ENCODE measurements at places on chromosomes 5 and 9.

- no peak for DNase-seq
These were observed 93.9 kb downstream of the MAMDC2 start for GRCh38 chr9:70137577-70137976.

- DNase-seq: no peak
These were observed 31.7 kb downstream of the CEP72 start for GRCh38 chr5:643811-644271.

- no peak for DNase-seq
These were observed 237.0 kb downstream of the IRX2 start for GRCh38 chr5:2514484-2514883.

GRCh38 chr9:89912605-89912953, 307.8 kb downstream of the GADD45G start:
- DNase-seq: no peak

DNA sequence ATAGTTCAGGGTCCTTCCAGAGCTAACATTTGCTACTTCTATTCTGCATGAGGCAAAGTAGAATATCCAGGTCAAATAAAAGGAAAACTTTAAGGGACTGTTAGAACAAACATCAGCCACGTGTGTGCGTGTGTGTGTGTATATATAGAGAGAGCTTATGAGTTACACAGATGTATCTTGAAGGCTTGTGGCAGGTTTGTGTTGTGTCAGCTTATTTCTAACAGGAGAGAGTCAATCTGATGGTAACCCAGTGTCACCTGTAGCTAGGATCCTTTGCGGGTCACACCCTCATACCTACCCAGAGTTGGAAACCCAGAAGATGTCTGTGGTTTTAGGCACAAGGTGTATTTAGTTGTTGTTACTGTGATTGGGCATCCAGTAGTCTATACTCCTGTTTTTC, 12.7 kb downstream of the POLR1E start:
- DNase-seq: no peak

GRCh38 chr5:14167211-14167845, 24.2 kb downstream of the TRIO start:
- DNase-seq: no peak

DNA sequence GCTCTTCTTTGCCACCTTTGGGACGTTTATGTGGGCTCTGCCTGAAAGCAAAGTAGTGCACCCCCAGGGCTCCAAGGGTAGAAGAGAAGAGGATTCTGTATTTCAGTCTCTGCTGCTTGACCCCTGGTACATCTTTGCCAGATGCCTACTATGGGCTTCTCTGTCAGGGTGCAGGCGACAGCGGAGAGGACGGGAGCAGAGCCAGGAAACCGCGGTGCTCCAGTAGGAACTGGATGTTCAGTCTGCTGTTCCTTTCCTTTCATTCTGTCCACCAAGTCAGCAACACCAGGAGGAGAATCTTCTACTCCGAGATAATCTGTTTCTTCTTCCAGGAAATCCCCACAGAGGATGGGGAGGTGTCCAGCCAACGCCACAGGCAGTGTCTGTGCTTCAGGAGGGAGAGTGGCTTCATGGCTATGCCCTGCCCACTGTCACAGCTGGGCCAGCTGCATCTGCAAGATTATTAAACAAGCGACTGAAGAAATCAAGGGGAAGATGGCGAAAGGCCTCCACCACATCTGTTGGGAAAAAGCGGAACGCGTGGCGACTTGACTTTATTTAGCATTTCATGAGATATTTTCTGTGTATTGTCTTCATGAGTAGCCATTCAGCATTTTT, 398.3 kb downstream of the IRX1 start:
- DNase-seq: no peak

- no peak for DNase-seq
These were observed 161.6 kb downstream of the BNC2 start for GRCh38 chr9:16708656-16709435.

DNA sequence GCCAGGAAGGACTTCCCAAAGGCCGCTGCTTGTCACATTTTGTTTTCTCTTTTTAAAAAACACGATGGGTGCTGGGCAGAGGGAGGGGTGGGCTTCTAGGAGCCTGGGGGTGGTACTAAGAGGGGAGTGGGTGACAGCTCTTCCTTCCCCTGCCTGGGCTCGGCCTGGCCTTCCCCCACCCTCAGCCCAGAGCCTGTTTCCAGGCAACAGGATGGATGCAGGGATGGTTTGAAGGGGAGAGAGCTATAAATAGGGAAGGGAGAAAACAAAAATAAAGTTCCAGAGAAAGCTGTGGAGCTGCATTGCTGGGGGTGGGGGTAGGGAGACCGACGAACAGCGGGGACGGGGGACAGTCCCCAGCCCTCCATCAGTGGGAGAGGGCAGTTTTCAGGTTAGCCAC, 6.6 kb upstream of the GPRIN1 start:
- no peak for DNase-seq

DNA sequence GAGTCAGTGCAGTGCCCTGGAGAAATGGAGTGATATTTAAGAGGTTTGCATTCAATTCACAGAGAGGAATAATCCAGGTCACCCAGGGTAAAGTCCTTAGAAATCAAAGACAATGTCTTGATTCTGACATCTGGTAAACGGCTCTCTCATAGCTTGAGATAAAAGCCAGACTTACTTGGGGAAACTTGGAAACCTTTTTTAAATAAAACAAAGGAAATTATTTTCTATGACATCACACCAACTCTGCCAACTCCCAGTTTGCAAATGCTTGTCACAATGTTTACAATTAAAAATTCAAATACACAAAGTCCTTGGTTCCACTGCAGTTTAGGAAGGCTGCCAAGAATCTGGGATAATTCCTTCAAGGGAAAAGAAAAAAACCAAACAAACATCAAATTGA, 255.1 kb upstream of the NREP start:
- no peak for DNase-seq

GRCh38 chr9:70614786-70615463, 200.5 kb upstream of the KLF9 start:
- no peak for DNase-seq

GRCh38 chr9:69584759-69585158, 87.4 kb downstream of the APBA1 start:
- no peak for DNase-seq

DNA sequence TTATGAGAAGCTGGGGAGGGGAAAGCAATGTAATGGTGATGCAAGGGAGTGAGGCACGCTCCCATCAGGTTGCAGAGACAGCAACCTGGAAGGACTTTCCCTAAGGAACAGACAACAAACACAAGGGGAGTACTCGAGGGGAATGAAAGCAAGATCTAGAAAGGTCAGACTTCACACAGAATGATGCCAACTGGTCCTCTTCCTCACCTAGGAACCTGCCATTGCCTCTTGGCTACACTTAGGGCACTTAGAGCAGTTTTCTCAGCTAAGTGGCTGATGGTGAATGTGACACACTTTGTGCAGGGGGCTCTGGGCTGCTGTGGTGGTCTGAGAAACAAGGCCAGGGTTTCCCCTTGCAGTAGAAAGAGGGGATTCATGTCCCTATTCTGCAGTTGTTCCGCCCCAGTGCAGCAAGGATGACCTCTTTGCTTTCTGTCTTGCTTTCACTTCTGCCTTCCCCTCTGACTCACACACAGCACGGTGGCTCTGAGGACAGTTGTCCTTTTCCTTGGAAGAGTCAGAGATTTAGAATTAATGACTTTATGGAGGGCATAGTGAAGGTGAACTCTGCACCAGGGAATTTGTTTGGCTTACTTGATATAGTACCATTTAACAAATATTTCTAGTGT, 394.0 kb upstream of the KLF4 start:
- no peak for DNase-seq

- DNase-seq: no peak
These were observed 182.9 kb upstream of the TNC start for GRCh38 chr9:115300874-115301273.

GRCh38 chr9:83266666-83267496, 203.9 kb upstream of the RASEF start:
- DNase-seq: no peak

DNA sequence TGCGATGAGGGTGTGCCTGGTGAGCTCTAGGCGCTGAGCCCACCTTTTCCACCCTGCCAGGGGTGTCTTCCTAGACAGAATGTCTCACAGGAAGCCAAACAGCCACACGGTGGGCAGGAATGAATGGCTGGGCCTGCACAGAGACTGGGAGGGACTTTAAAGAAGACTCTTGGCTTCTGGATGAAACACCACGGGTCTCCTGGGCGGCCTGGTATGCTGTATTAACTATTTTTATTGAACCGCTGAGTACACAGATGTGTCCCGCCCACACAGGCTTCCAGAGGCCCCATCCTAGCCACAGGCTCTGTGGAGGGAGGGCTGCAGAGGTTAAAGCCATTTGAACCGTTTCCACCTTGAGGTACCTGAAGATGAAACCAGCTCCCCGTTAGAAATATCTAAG, 115.2 kb upstream of the CXCL14 start:
- DNase-seq: no peak

DNA sequence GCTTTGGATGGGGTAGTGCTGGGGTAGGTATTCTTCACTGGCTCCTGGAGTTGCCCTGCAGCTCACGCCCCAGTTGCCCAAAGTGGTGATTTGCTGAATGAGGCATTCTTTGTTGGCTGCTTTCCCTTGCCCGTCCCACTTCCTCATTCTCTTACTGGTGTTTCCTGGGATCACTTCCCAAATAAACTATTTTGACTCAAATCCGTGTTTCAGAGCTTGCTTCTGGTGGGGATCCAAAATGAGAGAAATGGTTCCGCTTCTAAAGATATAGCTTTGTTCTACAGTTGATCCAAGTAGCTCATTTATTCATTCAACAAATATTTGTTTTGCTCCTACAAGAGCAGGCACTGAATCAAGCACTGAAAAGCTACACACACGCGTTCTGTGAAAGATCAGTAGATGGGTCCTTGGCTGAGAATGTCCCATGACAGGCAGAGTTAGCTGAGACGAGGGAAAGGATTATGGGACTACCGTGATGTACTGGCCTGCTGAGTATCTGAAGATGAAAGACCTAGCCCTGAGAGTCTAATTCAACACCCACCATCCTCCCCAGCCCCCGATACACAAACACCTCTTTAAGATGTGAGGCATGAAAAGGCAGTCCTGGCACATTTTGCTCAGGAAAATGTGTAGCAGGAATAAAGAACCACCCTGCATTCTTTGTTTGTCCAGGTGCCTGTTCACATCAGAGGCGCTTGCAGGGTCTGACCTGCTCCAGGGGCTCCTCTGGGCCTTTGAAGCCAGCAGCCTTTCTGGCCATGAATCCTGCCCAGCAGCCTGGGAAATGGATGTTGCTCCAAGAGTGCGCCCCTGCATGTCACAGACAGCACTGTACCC, 143.1 kb upstream of the RANBP3L start:
- DNase-seq: no peak

DNA sequence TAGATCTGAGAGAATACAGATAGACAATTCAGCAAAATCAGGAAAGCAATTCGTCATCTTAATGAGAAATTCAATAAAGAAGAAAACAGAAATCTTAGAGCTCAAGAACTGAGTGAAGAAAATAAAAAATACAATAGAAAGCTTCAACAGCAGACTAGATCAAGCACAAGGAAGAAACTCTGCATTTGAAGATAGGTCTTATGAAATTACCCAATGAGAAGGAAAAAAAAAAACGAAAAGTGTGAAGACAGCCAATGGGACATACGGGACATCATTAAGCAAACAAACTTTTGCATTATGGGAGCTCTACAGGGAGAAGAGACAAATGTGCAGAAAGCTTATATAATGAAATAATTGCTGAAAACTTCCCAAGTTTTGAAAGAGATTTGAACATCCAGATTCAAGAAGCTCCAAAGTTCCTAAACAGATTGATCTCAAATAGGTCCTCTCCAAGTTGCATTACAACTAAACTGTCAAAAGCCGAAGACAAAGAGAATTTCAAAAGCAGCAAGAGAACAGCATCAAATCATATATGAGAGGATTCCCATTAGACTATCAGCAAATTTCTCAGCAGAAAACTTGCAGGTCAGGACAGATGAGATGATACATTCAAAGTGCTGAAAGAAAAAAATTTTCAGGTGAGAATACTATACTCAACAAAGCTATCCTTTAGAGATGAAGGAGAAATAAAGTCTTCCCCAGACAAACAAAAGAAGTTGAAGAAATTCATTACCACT, 10.8 kb upstream of the RLN2 start:
- DNase-seq: no peak

DNA sequence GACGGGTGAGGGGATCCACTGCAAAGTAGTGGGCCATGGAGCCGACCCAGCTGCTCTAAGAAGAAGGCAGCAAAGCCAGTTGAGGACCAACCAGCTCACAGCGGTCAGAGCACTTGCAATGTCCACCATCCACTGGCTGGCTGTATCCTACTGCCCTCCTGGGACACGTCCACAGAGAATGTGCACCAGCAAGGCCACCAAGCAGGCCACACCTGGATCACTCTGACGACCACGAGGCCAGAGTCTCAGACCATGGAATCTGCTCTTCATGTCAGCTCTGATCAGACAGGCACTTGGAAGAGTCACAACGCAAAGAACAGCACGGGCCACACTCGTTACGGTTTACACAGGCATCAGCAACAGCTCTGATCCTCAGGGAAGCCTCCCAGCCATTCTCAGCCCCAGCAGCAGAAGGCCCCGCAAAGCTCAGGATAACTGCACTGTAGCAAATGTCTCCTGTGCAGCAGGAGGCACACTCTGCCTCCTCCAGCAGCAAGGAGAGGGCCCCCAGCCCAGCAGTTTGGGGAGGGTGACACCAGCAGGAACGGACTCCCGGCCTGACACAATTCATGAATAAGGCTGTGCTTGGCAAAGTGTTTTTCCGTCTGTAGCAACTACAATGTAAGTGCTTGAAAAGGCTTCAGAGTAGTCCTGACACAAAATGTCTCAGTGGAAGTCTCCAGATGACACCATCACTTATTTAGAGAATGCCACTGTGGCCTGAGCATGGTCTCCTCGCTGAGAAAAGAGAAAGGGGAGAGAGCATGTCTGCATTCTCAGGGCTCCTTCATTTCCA, 15.7 kb downstream of the SEMA4D start:
- no peak for DNase-seq

GRCh38 chr9:32486839-32487562, 39.0 kb downstream of the RIGI start:
- no peak for DNase-seq

DNA sequence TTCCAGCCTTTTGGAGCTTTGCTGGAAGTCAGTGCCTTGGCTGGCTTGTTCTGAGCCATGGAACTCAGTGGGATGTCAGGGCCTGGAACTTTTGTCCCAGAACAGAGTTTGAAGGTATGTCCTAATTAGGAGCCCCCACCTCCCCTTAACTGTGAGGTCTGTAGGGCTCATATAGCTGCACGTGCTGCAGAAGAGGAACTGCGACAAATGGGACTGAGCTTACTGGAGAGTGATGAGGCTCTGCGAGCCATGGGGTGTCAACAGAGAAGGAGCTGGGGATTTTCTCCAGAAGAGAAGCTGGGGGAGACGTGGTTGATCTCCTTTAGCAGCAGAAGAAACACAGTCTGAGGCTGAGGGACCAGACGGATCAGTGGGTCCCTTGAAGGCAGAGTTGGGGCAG, 10.9 kb downstream of the TMEM8B start:
- DNase-seq: no peak

Data from stimulated activated CD4-positive, alpha-beta T cell treated with anti-CD3 and anti-CD28 coated beads, TNF-alpha, amount 100 ng/mL, for 1 hour (primary cell).